Brain (organoid and tissue), 16 donors: ENCODE measurements at places on chromosomes 16 and 17. TPM values are rescaled to one million over a fixed set of nuclear protein-coding genes. Genes with fewer than 3 reads are reported as not detected.

DNA sequence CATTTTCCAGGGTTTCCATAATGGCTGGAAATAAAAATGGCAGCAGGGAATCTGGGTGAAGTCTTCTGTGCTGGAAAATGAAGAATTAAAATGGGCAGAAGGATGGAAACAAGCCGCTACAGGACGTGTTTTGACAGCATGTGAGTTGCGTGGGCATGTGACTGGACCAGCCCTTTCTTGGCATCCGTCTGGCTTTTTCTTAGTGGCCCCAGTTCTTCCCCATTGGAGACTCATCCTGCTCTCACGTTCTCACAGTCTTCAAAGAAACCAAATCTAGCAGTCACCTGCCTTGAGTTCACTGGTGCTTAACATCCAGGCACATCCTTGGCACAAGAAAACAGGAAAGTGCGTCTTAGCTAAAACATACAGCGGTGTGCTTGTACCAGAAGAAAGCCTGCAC lies 180.2 kb upstream of the CACNG5 start:
- DNase-seq, result no peak

The CDH5 gene
- polyA plus RNA-seq, result 16.9 TPM

The IL4R gene
- polyA plus RNA-seq, result 5.0 TPM

The GDE1 gene
- polyA plus RNA-seq, result 71.0 TPM

The C16orf90 gene
- not detected for polyA plus RNA-seq

The OR1F1 gene
- polyA plus RNA-seq, result not detected

The CLEC10A gene
- not detected for polyA plus RNA-seq

- no peak for DNase-seq
These were observed 51.4 kb upstream of the LHX1 start for GRCh38 chr17:36885771-36886377.

The TP53I13 gene
- polyA plus RNA-seq, result 34.4 TPM

DNA sequence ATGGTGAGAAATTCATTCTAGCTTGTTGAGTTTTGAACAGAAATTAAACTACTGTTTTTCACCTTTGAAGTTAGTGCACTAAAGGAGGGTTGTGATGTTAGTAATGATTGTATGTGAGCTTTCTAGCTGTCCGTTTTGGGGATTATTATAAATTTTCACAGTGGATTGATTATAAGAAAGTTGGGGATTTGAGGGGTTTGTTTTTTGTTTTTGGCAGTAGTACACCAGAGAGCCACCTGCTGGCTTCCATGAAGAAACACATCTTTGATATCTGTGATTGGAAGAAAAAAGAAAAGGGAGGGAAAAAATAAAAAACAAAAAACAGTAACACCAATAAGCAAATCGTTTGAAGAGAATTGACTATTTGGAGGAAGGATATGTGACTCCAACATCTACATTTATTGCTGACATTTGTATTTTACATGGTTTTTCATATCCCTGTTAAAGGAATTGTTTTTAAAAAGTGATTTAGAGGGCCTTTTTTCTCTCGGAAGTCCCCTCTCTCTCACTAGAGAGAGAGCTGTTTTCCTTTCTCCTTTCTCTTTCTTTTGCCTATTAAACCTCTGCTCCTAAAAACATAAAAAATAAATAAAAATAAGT lies 1469.5 kb upstream of the GOT2 start:
- DNase-seq, result peak; percentile 58

GRCh38 chr17:28763137-28763799 lies 19.5 kb downstream of the TRAF4 start:
- DNase-seq, result no peak

DNA sequence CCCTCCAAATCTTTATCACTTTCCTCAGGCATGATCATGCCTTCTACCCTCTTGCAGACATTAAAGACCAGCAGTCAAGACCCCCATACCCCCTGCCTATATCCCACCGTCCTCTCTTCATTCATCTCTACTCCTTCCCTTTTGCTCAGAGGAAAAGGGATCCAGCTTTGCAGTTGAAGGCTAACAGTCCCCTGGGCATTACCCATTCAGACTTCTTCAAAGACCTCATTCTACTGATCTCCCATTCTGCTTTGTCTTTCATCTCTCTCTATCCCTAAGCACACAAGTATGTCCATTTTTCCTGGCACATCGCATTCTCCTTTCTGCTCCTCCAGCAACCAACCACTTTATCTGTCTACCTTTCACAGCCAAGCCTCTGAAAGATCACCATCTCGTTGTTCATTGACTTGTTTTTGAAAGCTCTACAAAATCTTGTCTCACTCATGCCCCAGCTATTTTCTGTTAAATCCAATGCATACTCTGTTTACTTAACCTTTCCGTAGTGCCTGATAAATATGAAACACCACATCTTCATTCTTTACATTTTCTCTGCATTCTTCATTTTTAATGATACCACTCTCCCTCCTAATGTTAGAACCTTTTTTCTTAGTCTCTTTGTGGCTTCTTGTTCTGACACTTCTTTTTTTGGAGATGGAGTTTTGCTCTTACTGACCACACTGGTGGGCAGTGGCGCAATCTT lies 14.1 kb upstream of the LCMT1 start:
- DNase-seq, result no peak

The SLC9A5 gene
- polyA plus RNA-seq, result 0.90 TPM

The CLDN7 gene
- 113 TPM for polyA plus RNA-seq

The TMED6 gene
- polyA plus RNA-seq, result not detected

GRCh38 chr17:31172388-31172787 lies 77.6 kb downstream of the NF1 start:
- no peak for DNase-seq

DNA sequence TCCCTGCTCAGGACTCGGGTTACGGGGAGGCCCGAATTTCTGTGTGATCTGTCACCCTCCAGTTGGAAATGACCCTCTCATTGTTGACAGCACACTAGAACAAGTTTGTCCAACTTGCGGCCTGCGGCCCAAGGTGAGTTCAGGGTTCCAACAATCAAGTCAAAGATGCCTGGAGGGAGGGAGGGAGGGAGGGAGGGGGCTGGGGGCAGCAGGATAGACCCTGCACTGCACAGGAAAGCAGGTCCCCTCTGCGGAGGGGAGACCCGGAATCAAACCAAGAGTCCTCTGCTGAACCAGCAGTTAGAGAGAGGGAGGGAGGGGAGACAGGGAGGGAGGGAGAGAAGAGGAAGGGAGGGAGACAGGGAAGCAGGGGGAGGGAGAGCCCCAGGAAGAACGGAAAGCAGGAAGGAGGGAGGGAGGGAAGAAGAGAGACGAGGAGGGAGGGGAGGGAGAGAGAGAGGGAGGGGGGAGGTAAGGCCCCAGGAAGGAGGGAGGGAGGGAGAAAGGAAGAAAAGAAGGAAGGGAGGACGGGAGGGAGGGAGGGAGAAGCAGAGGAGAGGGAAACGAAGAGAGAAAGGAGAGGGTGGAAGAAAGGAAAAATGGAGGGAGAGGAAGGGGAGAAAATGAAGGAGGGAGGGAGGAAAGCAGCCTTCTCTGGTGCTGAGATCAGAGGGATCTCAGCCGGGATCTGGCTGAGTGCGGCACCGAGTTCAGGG lies 96.7 kb upstream of the CDH5 start:
- DNase-seq, result no peak

The CMTM4 gene
- polyA plus RNA-seq, result 34.3 TPM

The CES5A gene
- not detected for polyA plus RNA-seq

GRCh38 chr16:22692916-22693637 lies 120.9 kb upstream of the HS3ST2 start:
- DNase-seq, result no peak

DNA sequence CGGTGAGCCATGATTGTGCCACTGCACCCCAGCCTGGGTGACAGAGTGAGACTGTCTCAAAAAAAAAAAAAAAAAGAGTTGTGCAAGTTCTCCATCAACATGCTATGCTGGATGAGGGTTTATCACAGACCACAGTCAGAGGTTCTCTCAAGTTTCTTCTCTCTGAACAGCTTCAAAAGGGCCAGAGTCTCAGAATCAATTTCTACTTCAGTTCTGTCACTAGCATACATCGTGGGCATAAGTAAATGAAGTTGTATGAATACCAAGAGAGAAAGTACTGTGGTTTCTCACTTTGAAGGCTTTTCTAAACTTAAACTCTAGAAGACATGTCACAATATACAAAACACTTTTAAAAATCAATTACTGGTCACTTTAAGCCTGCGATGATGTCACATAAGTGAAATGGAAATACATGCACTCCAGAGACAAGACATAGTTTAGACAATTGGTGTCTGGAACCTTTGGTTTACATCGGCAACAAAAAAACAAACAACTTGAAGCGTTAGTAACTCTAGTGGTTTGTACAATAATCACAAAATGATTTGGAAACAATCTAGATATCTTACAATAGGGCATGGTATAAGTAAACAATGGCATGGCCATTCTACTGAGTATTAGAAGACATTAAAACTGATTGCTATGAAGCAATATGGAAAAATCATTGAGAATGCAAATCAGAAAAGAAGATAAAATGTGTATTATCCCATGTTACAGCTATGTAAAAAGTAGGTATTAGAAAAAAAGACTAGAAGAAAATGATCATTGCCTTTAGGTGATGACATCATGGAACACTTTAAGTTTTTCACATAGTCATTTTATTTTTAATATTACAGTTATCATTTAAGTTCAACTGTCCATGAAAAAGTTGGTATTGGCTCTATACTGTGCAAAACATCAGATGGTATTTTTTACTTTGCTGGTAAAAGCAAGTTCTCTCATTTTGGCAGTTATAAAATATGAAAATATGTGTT lies 232.3 kb downstream of the ZFHX3 start:
- DNase-seq, result peak; percentile 67

DNA sequence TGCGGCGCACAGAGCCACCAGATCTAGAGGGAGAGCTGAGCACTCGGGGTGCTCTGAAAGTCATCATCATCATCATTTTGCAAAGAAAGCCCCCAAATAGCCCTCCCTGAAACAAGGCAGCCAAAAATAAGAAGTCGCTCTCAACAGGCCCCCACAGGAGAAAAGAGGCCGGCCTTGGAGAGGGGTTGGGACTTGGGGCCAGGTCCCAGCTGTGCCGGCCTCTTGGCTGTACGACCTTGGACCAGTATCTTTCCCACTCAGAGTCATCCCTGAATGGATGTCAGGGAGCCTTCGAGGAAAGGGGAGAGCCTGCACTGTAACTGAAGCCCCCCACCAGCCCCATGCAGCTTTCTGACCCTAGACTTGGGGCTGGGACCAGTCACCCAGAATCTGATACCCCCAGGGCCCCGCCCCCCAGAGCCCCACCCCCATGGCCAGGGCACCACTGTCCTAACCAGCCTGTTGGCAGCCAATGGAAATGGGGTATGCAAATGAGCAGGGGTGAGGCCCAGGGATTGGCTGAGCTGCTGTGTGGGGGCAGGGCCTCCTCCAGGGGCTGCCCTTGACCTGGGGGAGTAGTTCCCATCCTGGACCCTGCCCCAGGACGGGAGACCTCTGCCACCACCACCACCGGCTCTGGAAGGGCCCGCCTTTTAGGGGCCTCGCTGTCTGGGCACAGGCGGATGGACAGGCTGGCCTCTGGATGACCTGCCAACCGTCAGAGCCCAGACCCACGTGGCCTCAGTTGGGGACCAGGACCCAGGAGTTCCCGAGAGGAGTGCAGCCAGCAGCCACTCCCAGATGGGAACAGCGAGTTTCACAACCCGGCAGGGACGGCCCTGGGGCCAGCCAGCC lies 15.4 kb downstream of the ZFPM1 start:
- no peak for DNase-seq

- DNase-seq, result peak; percentile 90
These were observed 556 bp upstream of the SPNS1 start for GRCh38 chr16:28974007-28974436.

DNA sequence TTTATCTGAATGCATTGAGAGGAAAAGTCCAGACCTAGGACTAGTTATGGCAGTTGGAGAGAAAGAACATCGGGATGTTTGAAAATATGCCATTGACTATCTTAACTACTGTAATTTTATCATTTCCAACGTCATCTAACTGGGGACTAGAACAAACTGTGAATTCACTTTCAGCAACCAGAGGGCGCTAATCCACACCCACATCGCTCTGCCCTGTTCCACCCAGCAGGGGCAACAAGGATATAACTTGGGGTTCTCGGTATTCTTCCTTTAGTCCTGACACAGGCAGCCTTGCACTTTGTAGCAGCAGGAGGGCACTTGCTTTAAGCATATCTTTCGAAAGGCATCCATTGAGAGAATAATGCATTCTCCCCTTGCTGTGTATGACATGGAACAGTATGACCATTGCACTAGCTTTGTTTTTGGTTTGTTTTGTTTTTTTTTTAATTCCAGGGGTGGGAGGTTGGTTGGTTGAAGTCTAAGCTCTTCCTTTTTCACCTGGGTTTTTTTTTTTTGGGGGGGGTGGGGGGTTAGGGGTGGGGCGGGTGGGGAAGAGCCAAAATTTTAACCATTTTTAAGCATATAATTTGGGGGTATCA lies 31.5 kb downstream of the SIAH1 start:
- DNase-seq, result peak; percentile 43

GRCh38 chr16:3596101-3596861 lies 15.1 kb downstream of the SLX4 start:
- DNase-seq, result no peak

DNA sequence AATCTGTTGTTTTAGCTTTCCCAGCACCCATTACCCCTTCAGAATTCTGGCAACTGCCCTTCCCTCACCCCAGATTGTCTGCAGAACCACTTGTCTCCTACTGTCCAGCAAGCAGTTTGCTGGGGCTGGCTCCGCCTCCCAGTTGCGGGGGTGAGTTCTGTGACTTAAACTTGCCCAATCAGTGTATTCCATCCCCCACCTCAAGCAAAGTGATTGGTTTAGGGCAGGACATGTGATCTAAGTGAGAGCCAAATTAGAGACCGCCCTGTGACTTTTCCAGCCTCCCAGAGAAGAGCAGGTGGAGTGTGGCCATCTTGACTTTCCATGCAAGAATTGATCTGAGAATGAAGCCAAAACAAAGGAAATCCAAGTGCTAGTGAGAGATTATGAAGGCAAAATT lies 22.7 kb upstream of the SRCIN1 start:
- peak; percentile 30 for DNase-seq

The TEX19 gene
- not detected for polyA plus RNA-seq

DNA sequence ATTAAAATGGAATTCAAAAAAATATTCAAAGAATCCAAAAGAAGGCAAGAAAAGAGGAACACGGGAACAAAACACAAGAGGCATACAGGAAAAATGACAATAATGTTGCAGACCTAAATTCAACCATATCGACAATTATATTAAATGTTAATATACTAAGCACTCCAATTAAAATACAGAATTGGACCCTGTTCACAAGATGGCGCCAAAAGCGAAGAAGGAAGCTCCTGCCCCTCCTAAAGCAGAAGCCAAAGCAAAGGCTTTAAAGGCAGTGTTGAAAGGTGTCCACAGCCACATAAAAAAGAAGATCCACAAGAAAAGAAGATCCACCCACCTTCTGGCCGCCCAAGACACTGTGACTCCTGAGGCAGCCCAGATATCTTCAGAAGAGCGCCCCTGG lies 6.3 kb upstream of the XAF1 start:
- DNase-seq, result no peak
